Stimulated activated CD4-positive, alpha-beta T cell treated with anti-CD3 and anti-CD28 coated beads, TNF-alpha, amount 100 ng/mL, for 24 hours (primary cell): ENCODE measurements at places on chromosomes 4 and X.

DNA sequence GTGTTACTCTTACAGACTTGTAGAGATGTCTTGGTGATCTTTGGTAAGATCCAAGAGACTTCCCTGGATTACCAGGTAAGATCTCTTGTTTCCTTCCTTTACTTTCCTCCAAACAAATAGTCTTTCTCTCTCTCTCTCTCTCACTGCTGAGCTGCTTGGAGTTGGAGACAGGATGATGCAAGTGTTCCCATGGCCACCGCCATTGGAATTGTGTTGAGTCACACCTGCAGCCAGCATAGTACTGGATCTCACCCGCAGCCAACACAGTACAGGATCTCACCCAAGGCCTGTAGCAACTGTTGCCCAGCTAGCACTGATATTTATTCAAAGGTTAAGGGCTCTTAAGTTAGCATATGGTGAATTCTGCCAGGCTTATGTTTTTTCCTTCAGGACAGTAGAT, 1080.9 kb downstream of the FAT4 start:
- no peak for DNase-seq

DNA sequence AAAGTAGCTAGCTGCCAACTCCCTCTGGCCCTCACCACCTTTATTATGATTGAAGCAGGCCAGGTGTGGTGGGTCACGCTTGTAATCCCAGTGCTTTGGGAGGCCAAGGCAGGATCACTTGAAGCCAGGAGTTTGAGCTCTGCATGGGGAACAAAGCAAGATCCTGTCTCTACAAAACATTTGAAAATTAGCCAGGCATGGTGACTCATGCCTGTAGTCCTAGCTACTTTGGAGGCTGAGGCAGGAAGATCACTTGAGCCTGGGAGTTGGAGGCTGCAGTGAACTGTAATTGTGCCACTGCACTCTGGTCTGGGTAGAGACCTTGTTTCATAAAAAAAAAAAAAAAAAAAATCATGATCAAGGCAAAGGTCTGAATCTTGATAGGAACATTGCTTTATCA, 467.0 kb upstream of the DIPK2B start:
- DNase-seq, result no peak

- DNase-seq, result no peak
These were observed 82.0 kb downstream of the UNC5C start for GRCh38 chr4:95466791-95467190.

- no peak for DNase-seq
These were observed 227.5 kb downstream of the AFAP1 start for GRCh38 chr4:7712021-7712671.

DNA sequence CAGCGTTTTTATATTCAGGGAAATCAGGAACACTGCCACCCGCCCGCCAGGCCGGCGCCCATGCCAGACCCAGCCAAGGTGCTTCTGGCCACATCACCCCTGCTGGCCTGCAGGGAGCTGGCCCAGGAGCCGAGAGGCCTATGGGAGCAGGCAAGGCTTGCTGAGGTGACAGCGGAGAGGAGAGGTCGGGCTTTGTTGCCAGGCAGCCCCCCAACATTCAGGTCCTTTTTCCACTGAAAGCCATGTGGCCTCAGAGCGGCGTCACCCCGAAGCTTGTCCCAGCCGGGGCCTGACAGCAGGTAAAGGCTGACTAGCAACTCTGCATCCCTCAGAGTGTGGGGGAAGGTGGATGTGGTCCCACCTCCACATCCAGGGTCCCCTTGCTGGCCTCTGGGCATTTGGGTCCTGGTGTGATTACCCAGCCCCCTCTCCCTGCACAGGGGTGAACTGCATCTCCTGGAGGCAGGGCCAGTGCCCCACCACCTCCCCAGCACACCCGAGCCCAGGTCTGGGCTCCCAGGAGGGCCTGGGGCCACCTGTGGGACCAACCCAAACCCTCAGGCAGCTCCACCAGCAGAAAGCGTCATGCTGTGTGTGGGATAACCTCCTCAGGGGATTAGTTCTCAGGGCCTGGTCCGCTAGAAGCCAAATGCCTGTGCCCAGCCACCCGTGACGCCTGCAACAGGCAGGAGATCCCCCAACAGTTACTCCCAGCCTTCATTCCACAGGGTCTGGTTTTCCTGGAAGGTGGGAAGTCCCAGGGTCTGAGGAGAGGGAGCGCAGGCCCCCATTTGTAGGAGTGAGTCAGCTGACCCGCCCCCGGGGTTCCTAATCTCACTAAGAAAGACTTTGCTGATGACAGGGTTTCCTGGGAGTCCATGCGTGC, at the start of gene PDE6B:
Gene PDE6B, plus strand, starts transcription at position 869 of the 886 bp plus-strand sequence. CDS start 54 bp downstream, outside the sequence.
- DNase-seq, result no peak

DNA sequence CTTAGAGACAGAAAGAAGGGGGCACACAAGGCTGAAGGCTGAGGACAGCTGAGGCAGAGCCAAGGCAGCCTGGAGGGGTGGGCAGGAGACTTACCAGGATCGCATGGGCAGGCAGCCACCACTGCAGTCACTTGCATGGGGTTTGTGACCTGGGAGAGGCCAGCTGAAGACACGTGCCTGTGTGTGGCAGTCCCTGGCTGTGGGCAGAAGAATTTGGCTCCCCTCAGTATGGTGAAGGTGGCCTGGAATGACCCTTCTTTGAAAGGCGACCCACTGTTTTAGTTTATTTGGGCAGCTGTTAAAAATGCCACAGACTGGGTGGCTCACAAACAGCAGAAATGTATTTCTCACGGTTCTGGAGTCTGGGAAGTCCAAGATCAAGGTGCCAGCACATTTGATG, 22.1 kb upstream of the SLC34A2 start:
- DNase-seq, result no peak

- DNase-seq, result no peak
These were observed 28.9 kb upstream of the OPHN1 start for GRCh38 chrX:68462197-68462596.

GRCh38 chrX:53319614-53320542, 38.5 kb upstream of the IQSEC2 start:
- DNase-seq, result no peak

- no peak for DNase-seq
These were observed 217.1 kb upstream of the STS start for GRCh38 chrX:6930307-6930849.
